Uterus (tissue), 4 donors: ENCODE measurements at places on chromosomes 7 and 10. TPM values are rescaled to one million over a fixed set of nuclear protein-coding genes. Genes with fewer than 3 reads are reported as not detected.

ITGB8 gene
- total RNA-seq = 40.7 TPM

GRCh38 chr7:129560831-129561230, 50.7 kb upstream of the NRF1 start:
- H3K27ac ChIP-seq = no peak overlapping the region
- no peak overlapping the region for H3K4me3 ChIP-seq
- H3K4me1 ChIP-seq = no peaks in the 10 kb centered on the region
- H3K36me3 ChIP-seq = no peaks in the 10 kb centered on the region

ELMO1 gene
- total RNA-seq = 48.0 TPM

GRCh38 chr10:44397476-44398225, 12.8 kb upstream of the CXCL12 start:
- no peaks in the 10 kb centered on the region for H3K27me3 ChIP-seq
- H3K4me1 ChIP-seq = no peaks in the 10 kb centered on the region
- no peak overlapping the region for H3K27ac ChIP-seq
- DNase-seq = peak; percentile 11
- H3K4me3 ChIP-seq = no peak overlapping the region
- H3K36me3 ChIP-seq = no peaks in the 10 kb centered on the region

DNA sequence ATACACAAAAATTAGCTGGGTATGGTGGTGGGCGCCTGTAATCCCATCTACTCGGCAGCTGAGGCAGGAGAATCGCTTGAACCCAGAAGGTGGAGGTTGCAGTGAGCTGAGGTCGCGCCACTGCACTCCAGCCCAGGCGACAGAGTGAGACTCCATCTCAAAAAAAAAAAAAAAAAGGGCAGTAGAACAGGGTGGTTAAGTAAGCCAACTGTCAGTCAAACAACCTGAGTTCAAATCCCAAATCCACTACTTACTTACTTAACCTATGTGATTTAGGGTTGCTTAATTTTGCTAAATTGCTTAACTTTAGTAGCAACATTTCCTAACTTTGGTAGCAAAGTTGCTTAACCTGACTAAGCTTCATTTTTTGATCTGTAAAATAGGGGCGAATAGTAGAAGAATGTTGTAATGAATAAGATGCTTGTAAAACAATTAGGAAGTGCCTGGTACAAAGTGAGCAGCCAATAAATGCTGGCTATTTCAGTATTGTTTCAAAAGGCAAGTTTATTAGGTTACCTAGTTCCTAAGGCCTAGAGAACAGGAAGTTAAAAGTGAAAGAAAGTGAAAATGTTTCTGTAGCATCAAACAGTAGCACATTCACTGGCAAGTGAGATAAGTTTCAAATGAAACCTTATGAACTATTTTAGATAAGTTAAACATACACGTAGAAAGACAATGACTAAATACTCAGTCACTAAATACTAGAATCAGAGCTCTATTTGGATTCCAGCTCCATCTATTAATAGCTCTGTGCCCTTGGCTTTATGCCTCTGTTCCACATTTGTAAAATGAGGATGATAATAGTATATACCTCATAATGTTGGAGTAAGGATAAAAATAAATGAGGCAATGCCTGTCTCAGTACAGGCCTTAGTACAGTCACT, 64.3 kb downstream of the HOXA1 start:
- H3K4me3 ChIP-seq = no peak overlapping the region
- no peaks in the 10 kb centered on the region for H3K36me3 ChIP-seq
- H3K27me3 ChIP-seq = no peaks in the 10 kb centered on the region

COL26A1 gene
- 11.8 TPM for total RNA-seq

MAT1A gene
- total RNA-seq = not detected

- H3K4me1 ChIP-seq = peaks cover 8% of the 10 kb centered on the region
- H3K36me3 ChIP-seq = no peaks in the 10 kb centered on the region
- H3K27me3 ChIP-seq = no peaks in the 10 kb centered on the region
- no peak overlapping the region for H3K27ac ChIP-seq
- H3K4me3 ChIP-seq = no peak overlapping the region
- no peak for DNase-seq
Measured at GRCh38 chr10:15316145-15316544, 54.9 kb downstream of the FAM171A1 start.

- H3K4me3 ChIP-seq = no peak overlapping the region
- no peaks in the 10 kb centered on the region for H3K4me1 ChIP-seq
- no peak for DNase-seq
- H3K27ac ChIP-seq = no peak overlapping the region
- no peaks in the 10 kb centered on the region for H3K27me3 ChIP-seq
Measured at GRCh38 chr10:80590585-80591125, 53.0 kb downstream of the SH2D4B start.

DNA sequence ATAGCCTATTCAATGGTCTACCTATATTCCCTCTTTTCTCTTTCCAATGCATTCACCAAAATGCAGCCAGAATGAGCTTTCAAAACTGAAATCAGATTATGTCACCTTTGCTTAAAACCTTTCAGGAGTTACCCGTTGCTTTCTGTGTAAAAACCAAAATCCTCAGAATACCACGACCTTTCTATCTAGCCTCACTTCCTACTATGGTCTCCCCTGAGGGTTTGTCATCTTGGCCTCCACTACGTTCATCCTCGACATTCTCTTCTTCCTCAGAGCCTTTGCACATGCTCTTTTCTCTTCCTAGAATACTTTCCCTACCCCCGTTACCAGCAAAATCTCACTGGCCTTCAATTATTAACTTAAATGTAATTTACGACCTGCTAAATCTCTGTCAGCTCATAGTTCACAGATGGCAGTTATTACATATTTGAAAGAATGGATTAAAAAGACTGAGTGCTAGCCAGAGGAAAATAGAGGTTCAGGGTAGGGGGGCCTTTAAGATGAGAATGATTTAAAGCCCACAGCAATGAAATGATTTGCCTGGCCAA, 380.8 kb upstream of the C7orf33 start:
- no peak overlapping the region for H3K27ac ChIP-seq
- no peaks in the 10 kb centered on the region for H3K27me3 ChIP-seq
- DNase-seq = no peak
- no peak overlapping the region for H3K4me3 ChIP-seq

- H3K27me3 ChIP-seq = no peaks in the 10 kb centered on the region
Measured at GRCh38 chr10:14271621-14272020, 59.1 kb downstream of the FRMD4A start.

- no peak overlapping the region for H3K27ac ChIP-seq
- no peak overlapping the region for H3K4me3 ChIP-seq
- H3K27me3 ChIP-seq = no peaks in the 10 kb centered on the region
- H3K36me3 ChIP-seq = no peaks in the 10 kb centered on the region
- DNase-seq = no peak
- H3K4me1 ChIP-seq = no peaks in the 10 kb centered on the region
Measured at GRCh38 chr10:28777911-28778310, 100.6 kb downstream of the BAMBI start.

GRCh38 chr10:45404087-45404769, 30.2 kb downstream of the ALOX5 start:
- H3K4me1 ChIP-seq = no peaks in the 10 kb centered on the region
- H3K4me3 ChIP-seq = no peak overlapping the region
- H3K27me3 ChIP-seq = peaks cover 4% of the 10 kb centered on the region
- no peak overlapping the region for H3K27ac ChIP-seq
- no peak for DNase-seq

- no peak overlapping the region for H3K27ac ChIP-seq
- no peak overlapping the region for H3K4me3 ChIP-seq
- H3K27me3 ChIP-seq = no peaks in the 10 kb centered on the region
- no peaks in the 10 kb centered on the region for H3K4me1 ChIP-seq
Measured at GRCh38 chr10:86105640-86106039, 261.0 kb downstream of the GRID1 start.

OR2A12 gene
- not detected for total RNA-seq

GRCh38 chr10:80463868-80464267, 9.8 kb downstream of the TSPAN14 start:
- H3K4me3 ChIP-seq = no peak overlapping the region
- H3K27ac ChIP-seq = peak overlapping the region; percentile 68
- H3K4me1 ChIP-seq = peaks cover 29% of the 10 kb centered on the region
- H3K36me3 ChIP-seq = no peaks in the 10 kb centered on the region
- H3K27me3 ChIP-seq = no peaks in the 10 kb centered on the region
- DNase-seq = no peak

DNA sequence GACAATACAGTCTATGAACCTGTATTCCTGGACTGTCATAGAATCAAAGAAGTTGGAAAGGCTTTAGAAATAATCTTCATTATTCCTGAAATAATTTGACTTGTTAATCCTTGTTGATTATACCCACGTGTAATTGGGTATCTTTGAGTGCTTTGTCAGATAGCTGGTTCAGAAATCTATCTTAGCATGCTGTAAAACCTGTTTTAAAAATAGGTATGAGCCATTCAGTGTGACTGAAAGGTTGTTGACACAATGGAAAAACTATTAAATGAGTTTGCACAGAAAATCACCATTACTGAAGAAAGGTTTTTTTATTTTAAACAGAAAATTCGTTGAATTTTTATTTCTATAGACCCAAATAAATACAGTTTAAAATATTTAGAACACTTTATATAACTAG, 38.7 kb downstream of the PHTF2 start:
- no peaks in the 10 kb centered on the region for H3K4me1 ChIP-seq
- no peak overlapping the region for H3K27ac ChIP-seq
- no peaks in the 10 kb centered on the region for H3K27me3 ChIP-seq
- DNase-seq = no peak
- no peaks in the 10 kb centered on the region for H3K36me3 ChIP-seq

- H3K27ac ChIP-seq = no peak overlapping the region
- H3K4me3 ChIP-seq = no peak overlapping the region
- H3K4me1 ChIP-seq = no peaks in the 10 kb centered on the region
- H3K27me3 ChIP-seq = no peaks in the 10 kb centered on the region
- no peaks in the 10 kb centered on the region for H3K36me3 ChIP-seq
- DNase-seq = peak; percentile 36
Measured at GRCh38 chr10:93991596-93992284, 2.0 kb upstream of the PLCE1 start.

- no peak overlapping the region for H3K27ac ChIP-seq
- H3K27me3 ChIP-seq = no peaks in the 10 kb centered on the region
- H3K36me3 ChIP-seq = no peaks in the 10 kb centered on the region
- no peak overlapping the region for H3K4me3 ChIP-seq
Measured at GRCh38 chr10:120996456-120997034, 145.4 kb downstream of the WDR11 start.

DNA sequence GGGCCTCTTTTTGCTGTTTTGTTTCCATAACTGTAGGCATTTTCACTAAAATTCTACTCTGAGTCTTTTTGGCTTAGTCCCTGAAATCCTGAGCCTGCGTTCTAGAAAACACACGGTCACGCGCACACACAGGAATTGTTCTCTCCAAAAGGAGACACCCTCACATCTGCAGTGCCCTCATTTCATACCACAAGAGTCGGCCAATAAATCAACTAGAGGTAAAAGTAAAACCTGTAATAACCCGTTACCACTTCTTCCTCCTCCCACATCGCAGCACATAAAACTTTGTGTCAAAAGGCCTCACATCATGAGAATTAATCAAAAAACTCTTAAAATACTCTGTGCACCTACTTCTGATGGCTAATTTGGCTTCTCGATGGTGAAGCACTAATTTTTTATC, 133.3 kb upstream of the MGMT start:
- no peak overlapping the region for H3K4me3 ChIP-seq
- peak; percentile 24 for DNase-seq
- H3K27ac ChIP-seq = no peak overlapping the region
- H3K36me3 ChIP-seq = no peaks in the 10 kb centered on the region
- no peaks in the 10 kb centered on the region for H3K4me1 ChIP-seq
- H3K27me3 ChIP-seq = no peaks in the 10 kb centered on the region

DNA sequence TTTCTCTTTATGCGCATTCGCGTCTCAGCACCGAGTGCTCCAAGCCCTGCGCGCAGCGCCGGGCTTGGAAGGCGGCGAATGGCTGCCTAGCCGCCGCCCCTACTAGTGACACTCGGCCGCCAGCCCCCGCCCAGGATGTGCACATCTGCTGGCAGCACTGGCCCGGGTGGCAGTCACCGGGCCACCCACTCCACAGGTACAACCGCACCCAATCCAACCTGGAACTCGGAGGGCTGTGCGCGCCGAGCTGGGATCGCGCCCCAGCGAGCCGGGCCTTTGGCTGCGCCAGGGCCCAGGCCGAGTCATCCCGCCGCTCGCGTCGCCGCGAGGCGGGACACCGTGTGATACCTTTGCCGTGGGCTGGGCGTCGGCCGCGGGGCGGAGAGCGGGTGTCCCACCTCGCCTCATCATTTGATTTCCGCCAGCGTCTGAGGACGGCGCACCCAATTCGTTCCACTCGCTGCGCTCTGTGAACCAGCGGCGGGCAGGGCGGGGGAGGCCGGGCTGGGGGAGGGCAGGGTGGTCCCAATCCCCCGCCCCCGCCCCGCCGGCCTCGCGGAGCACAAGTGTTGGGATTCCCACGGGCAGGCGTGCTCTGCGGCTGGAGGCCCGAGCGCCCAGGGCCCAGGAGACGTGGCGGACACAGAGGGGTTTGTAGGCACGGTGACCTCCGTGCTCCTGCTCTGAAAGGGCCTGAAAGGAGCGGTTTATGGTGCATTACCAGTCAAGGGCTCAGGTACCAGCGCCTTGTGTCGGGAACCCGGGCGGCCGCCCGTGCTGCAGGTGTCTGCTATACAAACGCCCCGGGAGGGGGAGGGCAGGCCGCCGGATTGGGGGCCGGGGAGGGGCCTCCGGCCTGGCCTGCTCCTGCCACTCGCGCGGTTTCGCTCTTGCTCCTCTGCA, 17.8 kb upstream of the PTF1A start:
- no peak for DNase-seq
- no peak overlapping the region for H3K4me3 ChIP-seq
- H3K27me3 ChIP-seq = peaks cover 30% of the 10 kb centered on the region

FAM25C gene
- total RNA-seq = not detected

CYP3A7 gene
- not detected for total RNA-seq

ZNF518A gene
- total RNA-seq = 12.4 TPM

DNA sequence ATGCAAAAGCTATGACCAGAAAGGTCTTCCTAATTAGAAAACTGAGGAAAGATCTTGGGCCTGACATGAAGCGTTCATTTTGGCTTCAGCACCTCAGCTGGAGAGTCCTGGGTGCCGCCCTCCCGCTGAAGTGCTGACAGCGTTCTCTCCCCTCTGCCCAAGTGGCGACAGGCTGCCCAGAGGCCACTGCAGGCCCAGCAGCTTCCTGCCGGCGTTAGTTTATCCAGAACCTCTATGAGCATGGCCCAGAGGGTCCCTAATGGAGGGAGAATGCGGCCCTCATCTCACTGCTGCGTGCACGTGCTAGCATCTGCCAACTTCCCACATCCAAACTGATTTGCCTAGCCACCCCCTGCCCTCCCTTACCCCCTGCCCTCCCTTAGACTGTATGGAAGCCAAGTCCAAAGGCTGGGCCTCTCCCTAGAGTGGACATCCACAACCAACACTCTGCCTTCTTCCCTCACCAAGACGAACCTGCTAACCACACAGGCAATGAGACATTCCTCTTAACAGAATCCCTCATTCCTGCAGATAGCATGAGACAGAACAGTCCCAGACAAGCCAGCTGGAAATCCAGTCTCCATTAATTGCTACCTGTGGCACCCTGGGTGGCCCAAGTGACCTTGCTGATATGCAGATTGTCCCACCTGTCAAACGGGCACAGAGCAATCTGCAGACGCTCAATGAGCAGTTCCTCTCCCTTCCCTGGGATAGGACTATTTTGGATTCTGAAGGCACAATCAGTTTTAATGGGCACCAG, 108.4 kb downstream of the C10orf90 start:
- H3K36me3 ChIP-seq = no peaks in the 10 kb centered on the region
- no peaks in the 10 kb centered on the region for H3K4me1 ChIP-seq
- no peak overlapping the region for H3K4me3 ChIP-seq
- H3K27ac ChIP-seq = no peak overlapping the region
- no peak for DNase-seq

HOXA4 gene
- 0.14 TPM for total RNA-seq
